EH (cell line): ENCODE measurements at places on chromosomes 12 and 14.

DNA sequence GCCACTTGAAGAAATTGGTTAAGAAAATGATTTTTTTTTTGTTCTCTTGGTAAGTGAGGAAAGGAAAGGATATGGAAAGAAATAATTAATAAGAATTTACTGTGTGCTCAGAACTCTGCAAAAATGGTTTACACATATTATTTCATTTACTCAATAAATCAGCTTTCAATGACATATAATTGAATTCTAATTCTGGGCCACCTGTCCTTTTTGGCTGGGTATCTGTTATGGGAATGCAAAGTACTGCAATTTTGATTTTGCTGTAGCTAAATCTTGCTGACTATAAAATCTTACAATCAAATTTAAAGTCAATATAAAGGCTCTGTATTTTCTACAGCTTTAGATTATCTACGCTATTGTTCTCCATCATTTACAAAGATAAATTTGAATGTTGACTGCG, 147.1 kb downstream of the GRIP1 start:
- DNase-seq: no peak

- peak; percentile 76 for DNase-seq
Measured at GRCh38 chr12:114396153-114396868, 9.6 kb downstream of the TBX5 start.

DNA sequence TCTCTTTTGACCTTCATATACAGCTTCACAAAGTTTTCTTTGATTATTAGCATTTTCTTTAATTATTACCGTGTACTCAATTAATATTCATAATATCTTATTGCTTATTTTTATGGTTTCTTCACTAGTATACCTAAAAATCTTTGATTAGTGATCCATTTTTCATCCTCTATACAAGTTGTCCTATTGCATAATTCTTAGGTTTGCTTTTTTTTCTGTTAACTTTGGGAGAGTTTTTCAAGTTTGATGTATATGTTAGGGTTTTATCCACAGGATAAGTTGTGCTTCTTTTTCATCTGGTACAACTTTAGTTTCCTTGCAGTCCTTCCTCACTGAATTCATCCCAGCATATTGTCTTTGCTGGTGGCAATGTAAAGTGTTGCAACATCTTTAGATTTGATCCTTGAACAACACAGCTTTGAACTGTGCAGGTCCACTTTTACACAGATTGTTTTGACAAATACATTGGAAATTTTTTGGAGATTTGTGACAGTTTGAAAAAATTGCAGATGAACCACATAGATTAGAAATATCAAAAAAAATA, 88.6 kb upstream of the NAV3 start:
- DNase-seq: no peak

DNA sequence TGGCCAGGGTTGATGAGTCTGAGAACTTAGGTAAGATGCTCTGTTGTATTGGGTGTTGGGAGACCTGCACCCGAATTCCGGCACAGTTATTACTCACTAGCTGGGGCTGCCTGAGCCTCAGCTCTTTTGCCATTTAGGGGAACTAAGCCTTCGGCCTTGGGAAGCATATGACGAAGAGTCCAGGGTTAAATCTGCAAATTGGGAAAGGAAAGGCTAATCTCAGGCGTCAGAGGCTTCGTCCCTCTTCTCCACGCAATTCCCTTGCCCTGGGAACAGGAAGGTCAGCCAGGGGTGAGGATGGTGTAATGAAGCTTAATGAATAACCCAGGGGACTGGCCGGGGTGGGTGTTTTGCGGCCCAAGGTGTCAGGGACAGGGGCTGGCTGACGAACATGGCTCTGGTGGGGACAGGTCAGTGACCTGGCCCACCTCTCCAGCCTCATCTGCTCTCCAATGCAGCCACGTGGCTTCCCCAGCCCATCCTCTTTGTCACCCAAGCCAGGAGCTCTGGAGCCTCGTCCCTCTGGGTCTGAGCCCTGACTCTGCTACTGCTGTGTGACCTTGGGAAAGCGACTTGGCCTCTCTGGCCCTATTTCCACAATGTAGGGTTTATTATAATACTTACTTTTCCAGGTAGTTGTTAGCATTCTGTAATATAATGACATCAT, 3.8 kb upstream of the SDSL start:
- DNase-seq: no peak

DNA sequence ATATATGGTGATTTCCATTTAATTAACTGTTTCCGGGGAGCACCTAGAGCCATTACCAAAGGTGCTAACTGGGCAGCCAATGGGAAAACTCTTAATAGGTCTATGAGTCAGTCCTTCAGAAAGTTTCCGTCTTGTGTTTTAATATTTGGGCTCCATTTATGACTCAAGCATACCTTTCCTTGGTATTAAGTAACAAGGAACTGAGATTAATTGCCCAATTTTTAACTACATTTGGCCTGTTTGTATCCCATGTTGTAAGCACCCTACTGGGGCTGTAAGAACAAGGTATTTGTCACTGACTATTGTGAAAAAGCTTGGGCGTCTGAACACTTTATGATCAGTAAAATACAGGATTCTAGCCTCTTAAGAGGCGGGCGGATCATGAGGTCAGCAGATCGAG, 62.8 kb upstream of the FOXN3 start:
- DNase-seq: peak; percentile 43

GRCh38 chr14:50649691-50650090, 18.4 kb downstream of the SAV1 start:
- no peak for DNase-seq

DNA sequence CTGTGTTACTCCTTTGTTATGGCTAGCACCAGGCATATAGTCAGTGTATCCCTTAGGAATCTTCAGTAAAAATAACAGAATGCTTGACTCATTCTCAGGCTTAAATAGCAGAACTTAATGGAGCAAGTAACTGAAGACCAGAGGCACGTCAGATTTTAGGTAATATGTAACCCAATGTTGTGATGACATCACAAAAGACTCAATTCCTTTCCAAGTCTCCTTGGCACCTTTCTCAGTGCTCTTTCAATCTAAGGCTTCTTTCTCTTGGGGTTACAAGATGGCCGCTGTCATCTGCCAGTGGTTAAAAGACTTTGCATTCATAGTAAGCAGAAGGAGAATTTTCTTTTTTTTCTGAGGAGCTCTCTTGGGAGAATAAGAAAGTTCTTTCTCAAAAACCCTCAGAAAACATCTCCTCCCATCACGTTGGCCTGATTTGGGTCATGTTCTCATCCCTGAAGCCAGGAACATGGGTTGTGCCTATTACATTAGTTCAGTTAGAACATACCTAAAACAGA, 33.4 kb upstream of the DCN start:
- peak; percentile 70 for DNase-seq

GRCh38 chr14:22887260-22887989, 4.4 kb downstream of the REM2 start:
- DNase-seq: peak; percentile 91

DNA sequence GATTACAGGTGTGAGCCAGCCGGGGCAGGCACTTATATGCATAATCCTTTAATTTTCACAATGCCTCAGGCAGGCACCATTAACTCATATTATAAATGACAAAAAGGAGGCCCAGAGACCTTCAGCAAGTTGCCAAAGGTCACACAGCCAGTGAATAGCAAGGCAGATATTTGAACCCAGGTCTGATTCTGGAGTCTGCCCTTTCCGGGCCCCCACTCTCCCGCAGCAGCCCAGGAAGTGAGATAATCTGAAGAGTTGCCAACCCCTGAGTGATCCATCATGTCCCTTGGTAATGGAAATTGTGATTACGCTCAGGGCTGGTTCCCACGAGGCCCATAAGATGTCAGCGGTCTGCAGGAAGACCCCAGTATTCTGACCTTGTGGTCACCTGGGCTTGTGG, 95.3 kb upstream of the MED13L start:
- peak; percentile 46 for DNase-seq

DNA sequence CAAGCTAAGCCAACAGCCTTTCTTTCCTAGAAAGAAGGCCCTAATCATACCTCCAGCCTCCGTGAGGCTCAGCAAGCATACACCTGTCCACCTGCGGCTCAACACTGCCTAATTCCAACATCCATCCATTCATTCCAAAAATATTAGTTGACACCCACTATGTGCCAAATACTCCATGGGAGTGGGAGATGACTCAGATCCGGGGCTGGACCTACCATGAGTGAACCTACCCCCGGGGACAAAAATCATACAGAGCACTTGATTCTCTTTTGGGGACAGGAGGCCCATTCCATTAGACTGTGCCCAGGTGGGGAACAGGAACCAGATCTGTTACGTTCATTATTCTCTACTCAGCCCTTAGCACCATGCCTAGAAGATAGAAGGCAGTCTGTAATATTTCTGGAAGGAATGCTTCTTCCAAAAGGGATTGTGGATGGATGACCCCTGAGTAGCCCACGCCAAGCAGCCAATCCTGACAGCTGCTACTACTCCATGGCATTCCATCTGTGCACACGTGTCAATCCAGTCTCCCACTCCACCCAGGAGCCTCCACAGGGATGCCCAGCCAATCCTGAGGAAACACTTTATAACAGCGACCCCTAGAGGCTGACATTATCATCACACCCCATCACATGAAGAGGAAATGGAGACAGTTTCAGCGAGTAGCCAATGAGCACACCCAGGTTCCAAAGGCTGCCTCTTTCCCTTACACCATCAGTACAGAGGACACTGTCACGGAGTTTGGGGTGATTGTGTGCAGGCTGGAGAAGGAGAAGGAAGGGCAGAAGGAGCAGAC, 170.7 kb downstream of the ESRRB start:
- DNase-seq: peak; percentile 25

- no peak for DNase-seq
Measured at GRCh38 chr14:20818861-20819260, 16.2 kb upstream of the RNASE1 start.

DNA sequence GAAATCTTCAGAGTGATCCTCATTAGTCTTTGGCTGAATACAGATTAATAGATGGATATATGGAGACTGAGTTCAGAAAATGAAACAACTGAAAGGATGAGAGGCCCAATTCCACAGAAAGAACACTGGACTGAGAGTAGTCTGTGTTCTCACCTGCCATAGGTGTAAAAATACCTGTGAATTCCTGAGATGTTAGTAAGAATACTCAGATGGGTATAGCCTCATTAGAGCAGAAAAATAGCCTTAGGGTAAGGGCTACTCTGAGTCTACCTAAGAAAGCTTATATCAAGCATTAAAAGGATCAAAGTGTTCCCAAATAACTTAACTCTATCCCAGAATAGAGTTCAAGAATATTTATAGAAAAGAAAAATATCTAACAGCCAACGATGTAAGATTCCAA, 1510.3 kb upstream of the SEL1L start:
- DNase-seq: no peak

- DNase-seq: peak; percentile 10
Measured at GRCh38 chr14:65604936-65605335, 192.4 kb downstream of the FUT8 start.

DNA sequence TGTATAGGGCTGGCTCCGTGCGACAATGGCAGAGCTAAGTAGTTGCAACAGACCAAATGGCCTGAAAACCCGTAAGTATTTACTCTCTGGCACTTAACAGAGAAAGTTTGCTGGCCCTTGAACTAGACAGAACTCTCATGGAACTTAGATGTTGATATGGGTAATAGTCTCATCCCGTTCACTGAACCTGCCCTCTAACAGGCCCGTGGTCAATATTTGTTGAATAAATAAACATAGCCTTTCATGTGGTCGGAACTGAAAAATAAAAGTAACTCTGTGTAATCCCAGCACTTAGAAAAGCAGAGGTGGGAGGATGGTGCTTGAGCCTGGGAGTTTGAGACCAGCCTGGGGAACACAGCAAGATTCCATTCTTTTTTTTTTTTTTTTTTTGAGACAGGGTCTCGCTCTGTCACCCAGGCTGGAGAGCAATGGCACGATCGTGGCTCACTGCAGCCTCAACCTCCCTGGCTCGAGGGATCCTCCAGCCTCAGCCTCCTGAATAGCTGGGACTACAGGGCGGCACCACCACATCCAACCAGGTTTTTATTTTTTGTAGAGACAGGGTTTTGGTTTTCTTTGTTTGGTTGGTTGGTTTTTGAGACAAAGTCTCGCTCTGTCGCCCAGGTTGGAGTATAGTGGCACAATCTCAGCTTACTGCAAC, 29.7 kb downstream of the KDM2B start:
- no peak for DNase-seq

GRCh38 chr14:106844608-106845285, 1318.4 kb downstream of the TMEM121 start:
- DNase-seq: no peak

GRCh38 chr12:15428632-15429031, 106.3 kb downstream of the PTPRO start:
- DNase-seq: peak; percentile 4

- DNase-seq: no peak
Measured at GRCh38 chr12:97716356-97716755, 253.8 kb downstream of the RMST start.

GRCh38 chr12:45872446-45872845, 117.9 kb downstream of the SCAF11 start:
- DNase-seq: no peak

GRCh38 chr12:27464220-27464554, 17.7 kb downstream of the SMCO2 start:
- DNase-seq: peak; percentile 39

GRCh38 chr14:104214431-104215218, 76.2 kb downstream of the KIF26A start:
- no peak for DNase-seq

DNA sequence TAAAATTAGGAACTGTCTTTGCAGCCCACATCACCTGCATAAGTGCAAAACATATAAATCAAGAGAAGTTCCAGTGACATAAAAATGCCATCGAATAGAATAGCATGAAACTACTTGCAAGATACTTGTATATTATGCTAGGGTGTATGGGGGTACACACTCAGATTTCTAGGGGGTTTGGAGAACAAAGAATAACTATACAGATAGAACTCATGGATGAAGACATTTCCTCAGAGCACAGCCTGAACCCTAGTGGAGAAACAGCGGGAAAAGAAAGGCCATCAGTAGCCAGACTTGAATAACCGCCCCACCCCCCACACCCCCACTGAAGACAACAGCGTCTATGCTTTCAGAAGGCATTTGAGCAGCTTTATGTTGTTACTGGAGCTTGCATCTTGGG, 425.8 kb downstream of the NPAS3 start:
- no peak for DNase-seq

DNA sequence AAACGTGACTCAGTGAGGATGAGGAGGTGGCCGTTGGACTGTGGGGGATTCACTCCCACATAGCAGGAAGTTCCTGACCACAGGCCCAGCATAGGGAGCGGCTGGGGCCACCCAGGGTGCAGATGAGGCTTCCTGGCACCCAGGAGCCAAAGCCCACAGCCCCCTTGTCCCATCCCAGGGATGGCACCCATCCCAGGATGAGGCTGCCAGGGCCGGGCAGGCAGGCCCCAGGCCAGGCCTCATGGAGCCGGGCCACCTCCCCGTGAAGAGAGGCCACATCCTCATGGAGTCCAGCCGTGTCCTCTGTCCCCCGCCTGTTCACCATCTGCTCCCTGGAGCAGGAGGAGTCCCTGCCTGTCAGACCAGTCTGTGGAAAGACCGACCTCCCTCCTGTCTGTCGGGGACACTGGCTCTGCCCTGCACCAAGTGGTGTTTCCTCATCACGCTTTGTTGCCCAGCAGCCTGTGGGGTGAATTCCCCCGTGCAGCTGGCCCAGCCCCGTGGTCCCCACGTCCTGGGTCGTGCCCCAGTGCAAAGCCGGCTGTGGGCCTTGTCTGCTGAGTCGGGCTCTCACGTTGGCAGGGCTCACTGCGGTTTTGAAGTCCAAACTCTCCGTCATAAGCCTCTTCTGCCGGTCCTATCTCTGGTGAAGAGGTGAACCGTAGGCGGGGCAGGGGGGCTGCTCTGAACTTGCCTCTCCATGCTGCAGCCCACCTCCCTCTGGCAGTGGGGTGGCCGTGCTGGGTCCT, 24.5 kb downstream of the MMP17 start:
- peak; percentile 72 for DNase-seq
